T-cell (primary cell): ENCODE measurements at places on chromosomes 13 and 19.

DNA sequence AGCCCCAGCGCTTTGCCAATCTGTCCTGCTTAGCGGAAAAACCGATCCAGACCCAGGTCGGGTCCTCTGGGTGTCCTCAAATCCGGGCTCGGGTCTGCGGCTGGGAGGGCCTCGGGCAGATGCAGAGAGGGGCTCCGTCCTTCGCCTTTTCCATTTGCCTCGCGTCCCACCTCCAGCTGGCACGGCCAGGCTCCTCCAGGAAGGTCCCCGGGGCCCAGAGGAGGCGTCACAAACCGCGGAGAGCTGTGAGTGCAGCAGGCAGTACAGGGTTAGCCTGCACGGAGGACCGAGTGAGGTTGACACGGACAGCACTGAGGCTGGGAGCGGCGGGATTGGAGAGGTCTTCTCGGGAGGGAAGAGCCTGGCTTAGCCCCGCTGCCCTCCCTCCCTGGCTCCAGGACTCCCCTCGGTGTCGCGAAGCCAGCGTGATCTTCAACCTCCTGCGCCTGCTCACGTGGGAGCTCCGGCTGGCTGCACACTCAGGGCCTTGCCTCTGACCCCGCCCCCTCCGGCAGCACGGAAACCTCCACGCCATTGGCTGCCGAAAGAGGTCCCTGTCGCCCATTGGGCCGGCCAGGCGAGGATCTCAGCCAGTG, 2.8 kb upstream of the IFNL2 start:
- no peak overlapping the region for H3K27ac ChIP-seq
- H3K4me1 ChIP-seq, result peaks cover 16% of the 10 kb centered on the region
- peaks cover 7% of the 10 kb centered on the region for H3K27me3 ChIP-seq
- H3K4me3 ChIP-seq, result no peak overlapping the region

- no peaks in the 10 kb centered on the region for H3K36me3 ChIP-seq
- H3K27me3 ChIP-seq, result no peaks in the 10 kb centered on the region
- H3K4me1 ChIP-seq, result no peaks in the 10 kb centered on the region
- DNase-seq, result no peak
- no peak overlapping the region for H3K4me3 ChIP-seq
- H3K27ac ChIP-seq, result no peak overlapping the region
Measured at GRCh38 chr13:29451976-29452375, 143.5 kb downstream of the SLC7A1 start.

DNA sequence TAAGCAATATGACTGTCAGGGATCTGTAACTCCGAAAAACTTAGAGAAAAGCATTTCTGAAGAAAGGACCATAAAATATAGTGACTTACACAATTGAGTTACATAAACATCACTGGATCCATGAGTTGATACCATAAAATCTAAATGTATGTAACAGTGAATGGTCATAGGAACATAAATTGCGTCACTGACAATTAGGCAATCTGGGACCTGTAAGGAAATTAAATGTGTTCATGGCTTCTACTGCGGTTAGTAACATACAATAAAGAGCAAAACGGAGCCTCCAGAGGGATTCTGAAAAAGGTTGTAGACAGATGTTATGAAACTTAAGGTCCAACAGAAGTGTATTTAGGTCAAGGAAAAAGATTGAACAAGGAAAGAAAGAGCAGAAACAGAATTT, 27.1 kb downstream of the POU4F1 start:
- H3K27me3 ChIP-seq, result peaks cover 6% of the 10 kb centered on the region
- no peaks in the 10 kb centered on the region for H3K4me1 ChIP-seq
- no peak overlapping the region for H3K4me3 ChIP-seq
- DNase-seq, result no peak
- H3K27ac ChIP-seq, result no peak overlapping the region
- H3K36me3 ChIP-seq, result no peaks in the 10 kb centered on the region

DNA sequence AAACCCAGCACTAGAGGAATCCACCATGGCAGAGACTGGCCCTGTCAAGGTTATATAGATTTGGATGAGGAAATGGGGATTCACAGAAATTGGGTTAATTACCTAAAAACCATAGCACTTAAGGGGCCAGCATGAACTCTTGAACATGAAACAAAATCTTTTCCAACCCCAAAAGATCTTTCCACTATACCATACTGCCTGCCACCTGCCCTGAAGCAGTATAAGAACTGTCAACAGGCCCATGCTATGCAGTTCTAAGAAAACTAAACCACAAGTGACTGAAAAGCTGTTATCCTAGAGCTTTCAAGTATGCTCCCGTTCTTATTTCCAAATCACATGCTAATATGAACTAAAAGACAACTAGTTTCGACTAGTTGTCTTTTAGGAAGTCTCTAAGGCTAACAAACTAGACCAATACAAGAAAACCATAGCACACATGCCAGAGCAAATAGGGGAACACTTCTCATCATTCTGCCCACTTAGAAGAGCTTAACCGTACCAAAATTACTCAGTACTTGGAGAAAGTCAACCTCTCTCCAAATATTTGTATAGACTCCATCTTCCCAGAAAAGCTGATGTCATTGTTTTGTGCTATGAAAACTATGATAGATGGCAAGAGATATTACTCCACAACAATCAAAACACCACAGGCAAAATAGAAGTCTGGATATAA, 27.5 kb downstream of the HSPH1 start:
- no peak for DNase-seq
- peaks cover 10% of the 10 kb centered on the region for H3K4me1 ChIP-seq
- no peak overlapping the region for H3K4me3 ChIP-seq
- H3K27me3 ChIP-seq, result no peaks in the 10 kb centered on the region
- peaks cover 4% of the 10 kb centered on the region for H3K36me3 ChIP-seq

GRCh38 chr19:23436318-23436717, 41.0 kb upstream of the ZNF91 start:
- H3K4me1 ChIP-seq, result no peaks in the 10 kb centered on the region
- no peaks in the 10 kb centered on the region for H3K36me3 ChIP-seq
- no peak overlapping the region for H3K4me3 ChIP-seq

GRCh38 chr19:18368504-18369222, 17.3 kb upstream of the GDF15 start:
- no peak overlapping the region for H3K27ac ChIP-seq
- no peak for DNase-seq
- H3K4me3 ChIP-seq, result no peak overlapping the region
- H3K36me3 ChIP-seq, result no peaks in the 10 kb centered on the region

DNA sequence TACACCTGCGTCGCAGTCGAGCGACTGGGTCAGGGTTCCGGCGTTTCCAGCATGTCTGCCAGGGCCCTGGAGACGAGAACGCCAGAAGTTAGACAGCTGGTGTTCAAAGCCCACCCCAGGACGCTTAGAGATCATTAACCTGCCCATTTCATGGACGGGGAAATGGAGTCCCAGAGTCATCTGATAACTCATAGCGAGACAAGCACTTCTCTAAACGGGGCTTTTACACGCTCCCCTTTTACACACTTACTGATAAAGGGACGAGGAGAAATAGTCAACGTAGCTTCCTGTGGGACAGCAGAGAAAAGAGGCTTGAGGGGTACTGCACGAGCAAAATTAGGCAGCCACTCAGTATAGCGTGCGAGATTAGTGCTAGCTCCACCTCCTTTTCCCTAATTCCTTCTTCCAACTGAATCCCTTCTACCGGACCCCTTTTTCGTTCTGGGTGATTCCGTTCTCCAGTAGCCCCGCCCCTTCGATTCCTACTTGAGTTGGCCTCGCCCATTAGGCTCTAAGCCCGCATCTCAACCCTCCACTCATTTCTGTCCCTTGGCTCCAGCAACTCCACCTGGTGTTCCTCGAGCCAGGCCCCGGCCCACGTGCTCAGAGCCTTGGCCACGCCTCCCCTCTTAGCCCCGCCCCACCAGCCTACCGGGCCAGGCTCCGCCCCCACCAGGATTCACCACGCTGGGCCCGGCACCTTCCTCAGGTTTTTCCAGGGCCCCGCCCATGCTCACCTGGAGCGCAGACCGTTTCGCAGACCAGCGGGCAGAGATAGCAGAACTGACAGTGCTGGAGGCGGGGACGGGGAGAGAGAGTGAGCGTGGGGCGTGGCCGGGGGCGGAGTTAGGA, 3.7 kb downstream of the HRC start:
- no peak overlapping the region for H3K4me3 ChIP-seq
- H3K4me1 ChIP-seq, result peaks cover 36% of the 10 kb centered on the region
- H3K27ac ChIP-seq, result no peak overlapping the region
- H3K27me3 ChIP-seq, result peaks cover 92% of the 10 kb centered on the region

- H3K27ac ChIP-seq, result no peak overlapping the region
- H3K27me3 ChIP-seq, result peaks cover 51% of the 10 kb centered on the region
- no peaks in the 10 kb centered on the region for H3K36me3 ChIP-seq
- H3K4me3 ChIP-seq, result no peak overlapping the region
- peaks cover 13% of the 10 kb centered on the region for H3K4me1 ChIP-seq
- no peak for DNase-seq
Measured at GRCh38 chr19:44912854-44913253, 1.6 kb upstream of the APOC1 start.

DNA sequence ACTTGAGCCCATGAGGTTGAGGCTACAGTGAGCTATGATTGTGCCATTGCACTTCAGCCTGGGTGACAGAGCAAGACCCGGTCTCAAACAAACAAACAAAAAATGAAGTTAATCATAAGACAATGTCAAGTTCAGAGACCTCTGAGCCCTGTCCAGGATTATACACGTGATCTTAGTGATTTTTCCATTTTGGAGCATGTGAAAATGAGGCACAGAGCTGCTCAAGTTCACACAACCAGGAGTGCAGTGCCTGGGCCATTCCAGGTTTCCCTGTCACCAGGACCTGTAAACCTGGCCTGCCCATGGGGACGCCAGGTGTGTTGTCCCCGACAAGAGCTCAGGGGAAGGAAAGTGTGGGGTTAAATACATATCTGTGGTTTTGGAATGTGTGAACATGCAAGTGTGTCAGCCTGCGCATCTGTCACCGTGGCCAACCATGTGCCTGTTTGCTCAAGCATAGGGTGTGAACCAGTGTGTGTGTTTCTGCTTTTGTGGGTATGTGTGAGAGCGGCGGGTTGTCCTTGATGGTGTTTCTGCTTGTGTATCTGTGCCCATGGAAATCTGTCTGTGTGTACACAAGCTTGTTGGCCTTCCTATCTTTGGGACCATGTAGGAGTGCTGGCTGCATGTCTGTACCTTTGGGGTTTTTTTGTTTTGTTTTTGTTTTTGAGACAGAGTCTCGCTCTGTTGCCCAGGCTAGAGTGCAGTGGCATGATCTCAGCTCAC, 1.5 kb upstream of the FXYD1 start:
- no peak for DNase-seq
- no peak overlapping the region for H3K27ac ChIP-seq
- H3K27me3 ChIP-seq, result peaks cover 20% of the 10 kb centered on the region
- no peaks in the 10 kb centered on the region for H3K36me3 ChIP-seq
- H3K4me1 ChIP-seq, result peaks cover 7% of the 10 kb centered on the region

DNA sequence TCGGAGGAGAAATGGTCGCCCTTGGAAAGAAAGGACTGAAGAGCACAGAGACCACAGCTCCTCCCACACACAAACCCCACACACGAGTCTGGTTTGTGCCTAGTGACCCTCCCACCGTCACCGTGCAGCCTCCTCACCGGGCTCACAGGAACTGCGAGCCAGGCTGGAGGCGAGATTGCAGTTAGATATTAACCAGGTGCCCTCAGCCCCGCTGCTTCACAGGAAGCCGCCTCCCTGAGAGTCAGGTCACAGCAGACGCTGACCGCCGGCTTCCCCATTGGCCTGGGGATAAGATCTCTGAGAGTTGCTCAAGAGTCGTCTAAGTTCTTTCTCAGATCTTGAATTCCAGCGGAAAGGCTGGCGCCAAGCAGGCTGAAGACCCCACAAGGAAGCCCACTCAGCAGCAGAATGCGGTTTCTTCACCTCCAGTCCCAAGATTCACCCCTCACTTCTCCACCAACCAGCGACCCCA, 870 bp downstream of the ZNF44 start:
- peak overlapping the region; percentile 85 for H3K27ac ChIP-seq
- peak overlapping the region; percentile 87 for H3K4me3 ChIP-seq
- DNase-seq, result peak; percentile 40
- no peaks in the 10 kb centered on the region for H3K36me3 ChIP-seq
- peaks cover 13% of the 10 kb centered on the region for H3K4me1 ChIP-seq

- H3K27me3 ChIP-seq, result no peaks in the 10 kb centered on the region
- no peaks in the 10 kb centered on the region for H3K4me1 ChIP-seq
- DNase-seq, result no peak
- H3K36me3 ChIP-seq, result no peaks in the 10 kb centered on the region
Measured at GRCh38 chr19:51203916-51204315, 21.0 kb upstream of the CD33 start.

GRCh38 chr13:29589967-29590366, 5.5 kb downstream of the SLC7A1 start:
- H3K27me3 ChIP-seq, result no peaks in the 10 kb centered on the region
- DNase-seq, result no peak
- no peak overlapping the region for H3K4me3 ChIP-seq
- no peaks in the 10 kb centered on the region for H3K36me3 ChIP-seq
- peaks cover 23% of the 10 kb centered on the region for H3K4me1 ChIP-seq

GRCh38 chr19:30848636-30849425, 476.6 kb downstream of the ZNF536 start:
- H3K4me3 ChIP-seq, result no peak overlapping the region
- no peak for DNase-seq
- no peak overlapping the region for H3K27ac ChIP-seq
- no peaks in the 10 kb centered on the region for H3K27me3 ChIP-seq
- no peaks in the 10 kb centered on the region for H3K36me3 ChIP-seq

DNA sequence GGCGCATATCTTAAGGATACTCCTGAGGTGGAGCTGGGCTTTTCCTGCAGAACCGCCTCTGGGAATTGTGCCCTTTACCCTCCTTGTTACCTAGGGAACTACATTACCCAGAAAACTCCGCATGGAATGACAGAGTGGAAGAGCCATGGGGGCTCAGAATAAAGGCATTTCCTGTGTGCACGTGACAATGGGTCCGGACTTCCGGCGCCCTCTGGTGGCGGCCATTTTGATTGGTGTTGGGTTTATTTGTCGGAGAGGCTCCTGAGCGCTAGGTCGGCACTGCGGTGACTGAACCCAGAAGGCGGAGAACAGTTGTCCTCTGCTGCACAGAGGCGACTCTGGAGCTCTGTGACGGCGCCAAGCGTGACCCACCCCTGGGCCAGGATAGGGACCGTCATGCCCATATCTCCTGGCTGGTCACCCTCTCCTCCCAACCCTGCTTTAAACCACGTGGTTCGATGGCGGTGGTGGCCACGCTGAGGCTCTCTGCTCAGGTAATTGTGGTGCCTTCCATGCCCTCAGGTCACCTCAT, at the start of gene ZNF587B:
Gene ZNF587B (plus strand): TSS at position 229 of the 532 bp plus-strand sequence. CDS start 230 bp downstream, at position 459.
- H3K4me1 ChIP-seq, result no peaks in the 10 kb centered on the region
- no peak within 1 kb of the TSS for H3K4me3 ChIP-seq
- peak; percentile 23 for DNase-seq

- H3K27me3 ChIP-seq, result no peaks in the 10 kb centered on the region
- H3K4me3 ChIP-seq, result peak overlapping the region; percentile 51
- peaks cover 5% of the 10 kb centered on the region for H3K4me1 ChIP-seq
- DNase-seq, result peak; percentile 62
- H3K27ac ChIP-seq, result no peak overlapping the region
Measured at GRCh38 chr19:12867120-12868099, 13.8 kb downstream of the DNASE2 start.

DNA sequence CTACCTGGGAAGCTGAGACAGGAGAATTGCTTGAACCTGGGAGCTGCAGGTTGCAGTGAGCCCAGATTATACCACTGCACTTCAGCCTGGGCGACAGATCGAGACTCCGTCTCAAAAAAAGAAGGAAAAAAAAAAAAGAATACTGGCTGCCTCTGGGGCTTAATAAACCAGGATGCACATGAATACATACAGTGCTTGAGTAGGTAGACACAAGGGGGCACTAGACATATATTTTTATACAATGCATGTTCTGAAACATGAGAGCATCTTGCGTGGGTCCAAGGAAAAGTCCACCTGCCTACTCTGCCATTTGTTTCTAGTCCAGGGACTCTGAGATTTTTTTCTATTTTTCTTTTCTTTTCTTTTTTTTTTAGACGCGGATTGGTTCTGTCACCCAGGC, 31.2 kb downstream of the KEAP1 start:
- DNase-seq, result no peak
- H3K27me3 ChIP-seq, result peaks cover 7% of the 10 kb centered on the region
- no peaks in the 10 kb centered on the region for H3K36me3 ChIP-seq
- H3K4me1 ChIP-seq, result no peaks in the 10 kb centered on the region
- H3K27ac ChIP-seq, result no peak overlapping the region
